ENCODE measurements at places on chromosomes 11 and 22.

DNA sequence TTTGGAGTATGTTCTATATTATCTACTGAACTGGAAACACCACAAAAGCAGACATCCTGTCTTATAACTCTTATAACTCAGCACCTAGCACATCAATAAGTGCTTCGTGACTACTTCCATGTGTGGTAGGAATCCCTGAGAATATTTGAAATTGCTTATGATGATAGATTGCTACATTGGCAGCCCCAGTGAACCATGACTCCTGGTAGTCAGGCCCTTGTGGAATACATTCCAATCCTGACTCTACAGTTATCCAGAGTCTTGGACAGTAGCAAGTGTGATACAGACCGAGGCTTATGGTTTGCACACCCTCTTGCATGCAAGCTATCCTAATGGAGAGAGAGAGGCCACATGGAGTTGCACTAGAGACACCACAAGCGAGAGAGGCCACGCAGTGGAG is 59.5 kb upstream of the PHF21A start:
- DNase-seq, result no peak

DNA sequence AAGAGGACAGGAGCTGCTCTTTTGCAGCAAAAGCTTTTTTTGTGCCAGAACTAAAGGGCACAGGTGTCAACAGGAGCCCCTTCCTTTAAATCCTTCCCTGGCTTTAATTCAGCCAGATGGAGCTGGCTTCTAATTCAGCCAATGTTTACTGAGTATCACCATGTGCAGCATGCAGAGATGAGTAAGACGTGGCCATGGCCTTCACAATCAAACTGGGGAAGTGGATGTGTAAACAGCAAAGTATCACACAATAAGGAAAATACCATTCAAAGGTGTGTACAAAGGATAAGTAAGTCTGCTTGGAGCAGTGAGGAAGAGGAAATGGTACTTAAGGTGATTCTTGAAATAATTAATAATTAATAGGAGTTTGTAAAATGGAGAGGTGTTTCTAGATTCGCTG is 243.4 kb downstream of the NXPE2 start:
- no peak for DNase-seq

GRCh38 chr22:30882974-30883533 is 85.5 kb downstream of the MORC2 start:
- no peak for DNase-seq

- no peak for DNase-seq
Measured at GRCh38 chr11:44167046-44167445, 71.6 kb downstream of the EXT2 start.

GRCh38 chr22:47437110-47437509 is 674.7 kb downstream of the TBC1D22A start:
- DNase-seq, result no peak

DNA sequence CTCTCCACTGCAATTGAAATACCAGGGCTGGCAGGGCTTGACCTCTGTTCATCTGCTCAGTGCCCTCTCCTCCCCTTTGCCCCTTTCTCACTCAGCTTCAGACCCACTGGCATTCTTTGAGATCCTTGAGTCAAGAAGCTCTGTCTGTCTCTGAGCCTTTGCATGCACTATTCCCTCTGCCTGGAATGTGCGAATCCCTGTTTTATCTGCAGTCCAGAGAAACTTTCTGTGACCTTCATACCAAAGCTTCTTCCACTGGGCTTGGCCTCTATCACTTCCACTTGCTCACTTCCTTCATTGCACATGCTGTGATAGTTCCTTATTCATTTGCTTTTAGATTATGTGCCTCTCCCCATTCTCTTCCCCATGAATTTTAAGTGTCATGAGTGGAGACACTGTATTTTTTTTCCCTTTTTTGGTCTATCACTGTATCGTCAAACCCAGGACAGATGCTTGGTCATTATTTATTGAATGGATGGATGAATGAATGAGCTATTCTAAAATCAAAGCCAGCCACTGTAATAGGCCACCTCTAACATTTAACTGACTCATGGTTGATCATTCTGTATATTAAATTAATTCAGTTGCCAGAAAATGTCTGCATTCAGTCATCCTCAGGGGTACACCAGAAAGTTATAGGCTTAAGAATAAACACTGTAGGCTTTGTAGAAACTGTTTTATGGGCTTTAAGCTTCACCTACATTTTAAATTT is 88.7 kb upstream of the TIMP3 start:
- DNase-seq, result no peak

- no peak for DNase-seq
Measured at GRCh38 chr11:134562941-134563471, 151.0 kb upstream of the B3GAT1 start.

DNA sequence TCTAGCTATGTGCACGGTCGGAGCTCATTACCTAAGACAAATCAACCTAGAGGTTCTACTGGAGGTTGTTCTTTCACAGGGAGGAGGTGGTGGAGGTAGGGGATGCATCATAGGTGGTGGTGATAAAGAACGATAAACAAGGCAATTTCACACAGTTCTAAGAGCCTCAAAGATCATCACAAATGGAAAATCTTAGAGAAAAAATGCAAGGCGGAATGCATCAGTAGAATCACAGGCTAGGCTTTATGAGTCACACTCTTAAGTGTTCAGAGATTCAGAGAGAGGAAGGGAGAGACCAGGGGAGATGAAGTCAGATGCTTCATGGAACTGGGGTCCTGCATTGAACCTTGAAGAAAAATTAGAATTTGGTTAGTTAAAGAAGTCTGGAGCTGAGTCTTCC is 58.3 kb downstream of the TMPRSS5 start:
- DNase-seq, result no peak

- no peak for DNase-seq
Measured at GRCh38 chr22:21697021-21697771, 31.4 kb downstream of the PPIL2 start.

GRCh38 chr11:57152134-57152533 is 29.6 kb upstream of the LRRC55 start:
- no peak for DNase-seq

- DNase-seq, result no peak
Measured at GRCh38 chr22:46515208-46516111, 22.0 kb downstream of the CELSR1 start.

- no peak for DNase-seq
Measured at GRCh38 chr22:24983151-24983550, 30.6 kb downstream of the KIAA1671 start.

GRCh38 chr11:46692450-46692849 is 8.0 kb downstream of the ARHGAP1 start:
- DNase-seq, result no peak

GRCh38 chr11:41404109-41404508 is 55.3 kb downstream of the LRRC4C start:
- no peak for DNase-seq

DNA sequence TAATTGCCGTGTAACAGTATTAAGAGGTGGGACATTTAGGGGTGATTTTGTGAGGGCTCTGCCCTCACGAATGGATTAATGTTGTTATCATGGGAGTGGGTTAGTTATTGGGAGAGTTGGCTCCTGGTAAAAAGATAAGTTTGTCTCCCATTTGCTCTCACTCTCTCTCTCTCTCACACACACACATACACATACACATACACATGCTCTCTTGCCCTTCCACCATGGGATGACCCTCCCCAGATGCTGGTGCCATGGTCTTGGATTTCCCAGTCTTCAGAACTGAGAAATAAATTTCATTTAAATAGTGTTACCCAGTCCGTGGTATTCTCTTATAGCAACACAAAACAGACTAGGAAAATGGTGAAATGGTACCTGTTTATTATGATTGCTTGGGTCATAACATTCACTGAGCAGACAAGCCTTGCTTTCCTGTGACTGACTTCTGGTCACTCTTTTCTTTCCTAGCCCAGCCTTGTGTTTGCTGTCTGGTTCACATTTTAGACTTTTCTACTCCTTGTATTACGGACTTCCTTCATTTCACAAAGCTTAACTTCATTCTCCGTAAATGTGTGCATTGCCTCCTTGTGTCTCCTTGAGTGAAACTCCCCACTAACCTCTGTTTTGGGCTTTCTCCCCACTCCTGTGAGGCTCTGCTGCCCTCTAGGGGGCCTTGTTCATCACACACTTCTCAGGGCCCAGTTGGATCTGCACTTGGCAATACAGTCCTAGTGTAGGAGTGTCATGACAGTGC is 206.5 kb upstream of the CTSC start:
- peak; percentile 62 for DNase-seq

GRCh38 chr11:66546368-66546965 is at the start of gene ACTN3:
Gene ACTN3, plus strand, starts transcription at chr11:66546903. Its CDS starts 35 bp downstream, at chr11:66546938.
- DNase-seq, result no peak

- DNase-seq, result no peak
Measured at GRCh38 chr22:36279219-36279666, 26.3 kb downstream of the APOL1 start.

DNA sequence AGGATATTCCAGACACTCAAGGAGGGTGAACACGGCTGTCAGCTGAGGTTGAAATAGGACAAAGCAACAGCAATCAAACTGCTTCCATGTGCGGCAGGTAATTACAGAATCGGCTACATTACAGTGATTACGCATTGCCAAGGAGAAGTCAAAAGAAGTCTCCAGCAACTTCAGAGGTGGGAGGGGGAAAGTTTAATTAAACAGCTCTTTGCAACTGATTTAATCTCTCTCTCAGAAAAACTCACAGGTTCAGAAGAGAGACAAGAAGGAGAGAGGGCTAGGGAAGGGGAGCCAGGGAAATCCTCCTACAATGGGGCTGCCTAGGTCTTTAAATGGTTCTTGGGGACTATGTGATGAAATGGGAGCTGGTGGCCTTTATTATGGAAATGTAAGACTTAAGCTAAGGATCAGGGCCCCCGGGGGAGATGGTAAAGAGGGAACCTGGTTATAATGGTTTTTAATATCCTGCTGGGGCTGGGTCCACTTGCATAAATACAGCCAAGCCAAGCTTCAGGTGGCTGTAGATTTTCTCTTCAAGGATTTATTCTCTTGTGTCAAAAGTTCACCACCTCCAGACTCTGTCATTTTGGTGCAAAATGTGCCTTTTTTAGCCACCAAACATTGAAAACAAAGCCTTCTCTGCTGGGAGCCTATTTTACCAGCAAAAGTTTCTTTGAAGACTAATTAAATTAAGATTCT is 354.7 kb upstream of the NARS2 start:
- DNase-seq, result no peak

DNA sequence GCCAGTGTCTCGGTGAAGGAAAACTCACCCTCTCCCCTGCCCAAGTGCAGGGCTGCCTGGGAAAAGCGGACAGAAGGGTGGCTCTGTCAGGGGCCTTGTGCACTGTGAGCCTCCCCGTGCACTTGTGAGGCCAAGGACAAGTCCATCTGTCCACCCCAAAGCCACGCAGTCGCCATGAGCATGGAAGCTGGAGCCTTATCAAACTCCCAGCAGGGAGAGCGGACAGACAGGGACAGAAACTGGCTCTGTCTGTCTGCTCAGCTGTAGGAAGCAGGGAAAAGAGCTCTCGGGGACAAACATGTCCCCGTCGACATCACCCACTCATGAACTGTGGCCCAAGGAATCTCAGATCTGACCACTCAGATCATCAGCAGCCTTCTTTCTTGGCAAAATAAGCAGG is 1385.4 kb downstream of the TBC1D22A start:
- DNase-seq, result no peak

- no peak for DNase-seq
Measured at GRCh38 chr22:27541836-27542235, 259.7 kb downstream of the MN1 start.

DNA sequence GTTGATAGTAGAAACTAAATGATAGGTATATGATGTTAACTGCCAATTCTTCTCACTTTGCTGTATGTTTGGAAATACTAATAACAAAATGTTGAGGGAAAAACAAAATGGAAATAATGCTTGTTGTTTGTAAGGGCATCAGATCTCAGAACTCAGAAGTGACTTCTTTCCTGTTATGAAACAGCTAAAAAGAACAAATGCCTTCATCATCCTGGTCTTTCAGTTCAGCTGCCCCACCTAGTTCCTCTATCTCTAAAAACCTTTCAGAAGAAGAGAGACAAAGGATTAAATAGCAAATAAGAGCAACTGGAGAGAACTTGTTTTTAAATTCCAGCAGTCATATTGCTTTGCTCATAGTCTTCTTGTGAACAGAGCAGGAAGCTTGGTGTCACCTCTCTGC is 345.3 kb upstream of the NCAM1 start:
- DNase-seq, result no peak

DNA sequence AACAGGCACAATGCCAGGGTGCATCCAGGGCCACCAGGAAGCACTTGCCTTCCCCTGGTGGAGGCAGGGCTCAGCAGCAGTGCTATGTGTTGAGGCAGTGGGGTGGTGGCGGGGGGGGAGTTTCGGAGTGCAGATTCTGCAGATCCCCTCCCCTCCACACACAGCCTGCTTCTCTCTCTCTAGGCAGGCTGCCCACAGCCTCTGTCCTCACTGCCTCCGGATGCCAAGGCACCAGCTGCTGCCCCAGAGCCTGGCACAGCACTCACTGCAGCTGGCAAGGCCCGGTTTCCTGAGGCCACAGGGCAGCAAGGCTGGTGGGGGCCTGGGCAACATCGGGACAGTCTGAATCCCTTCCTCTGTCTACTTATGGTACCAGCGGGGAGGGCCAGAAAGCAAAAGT is 35.8 kb downstream of the NRXN2 start:
- DNase-seq, result peak; percentile 52

- no peak for DNase-seq
Measured at GRCh38 chr11:11157185-11157584, 195.9 kb downstream of the CSNK2A3 start.

- DNase-seq, result no peak
Measured at GRCh38 chr11:119237515-119237914, 31.4 kb downstream of the CBL start.

GRCh38 chr22:29530716-29531115 is 22.8 kb downstream of the THOC5 start:
- DNase-seq, result no peak

- DNase-seq, result no peak
Measured at GRCh38 chr11:85772695-85773094, 38.2 kb downstream of the SYTL2 start.

DNA sequence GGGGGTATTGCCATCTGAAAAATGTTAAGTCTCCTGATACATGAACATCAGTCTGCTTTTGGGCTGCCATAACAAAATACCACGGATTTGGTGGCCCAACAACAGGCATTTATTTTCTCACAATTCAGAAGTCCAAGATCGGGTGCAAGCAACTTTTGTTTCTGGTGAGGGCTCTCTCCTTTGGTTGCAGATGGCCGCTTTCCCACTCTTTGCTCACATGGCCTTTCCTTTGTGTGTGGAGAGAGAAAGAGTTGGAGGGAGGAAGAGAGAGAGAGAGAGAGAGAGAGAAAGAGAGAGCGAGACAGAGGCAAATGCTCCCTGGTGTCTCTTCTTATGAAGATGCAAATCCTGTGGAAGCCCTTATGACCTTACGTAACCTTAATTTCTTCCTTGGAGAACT is 2.5 kb upstream of the KRTAP5-2 start:
- no peak for DNase-seq
